GM10248 (cell line): ENCODE measurements at places on chromosomes 7 and 10.

GRCh38 chr7:50450590-50451032 is 461 bp upstream of the FIGNL1 start:
- peak; percentile 30 for DNase-seq

GRCh38 chr10:59922907-59923306 is 16.6 kb upstream of the CCDC6 start:
- DNase-seq, result no peak

GRCh38 chr7:99042957-99043356 is 101.0 kb downstream of the SMURF1 start:
- no peak for DNase-seq

GRCh38 chr7:16933296-16934279 is 51.8 kb upstream of the AGR3 start:
- DNase-seq, result no peak

GRCh38 chr7:27202018-27202861 is 2.3 kb upstream of the HOXA13 start:
- no peak for DNase-seq

DNA sequence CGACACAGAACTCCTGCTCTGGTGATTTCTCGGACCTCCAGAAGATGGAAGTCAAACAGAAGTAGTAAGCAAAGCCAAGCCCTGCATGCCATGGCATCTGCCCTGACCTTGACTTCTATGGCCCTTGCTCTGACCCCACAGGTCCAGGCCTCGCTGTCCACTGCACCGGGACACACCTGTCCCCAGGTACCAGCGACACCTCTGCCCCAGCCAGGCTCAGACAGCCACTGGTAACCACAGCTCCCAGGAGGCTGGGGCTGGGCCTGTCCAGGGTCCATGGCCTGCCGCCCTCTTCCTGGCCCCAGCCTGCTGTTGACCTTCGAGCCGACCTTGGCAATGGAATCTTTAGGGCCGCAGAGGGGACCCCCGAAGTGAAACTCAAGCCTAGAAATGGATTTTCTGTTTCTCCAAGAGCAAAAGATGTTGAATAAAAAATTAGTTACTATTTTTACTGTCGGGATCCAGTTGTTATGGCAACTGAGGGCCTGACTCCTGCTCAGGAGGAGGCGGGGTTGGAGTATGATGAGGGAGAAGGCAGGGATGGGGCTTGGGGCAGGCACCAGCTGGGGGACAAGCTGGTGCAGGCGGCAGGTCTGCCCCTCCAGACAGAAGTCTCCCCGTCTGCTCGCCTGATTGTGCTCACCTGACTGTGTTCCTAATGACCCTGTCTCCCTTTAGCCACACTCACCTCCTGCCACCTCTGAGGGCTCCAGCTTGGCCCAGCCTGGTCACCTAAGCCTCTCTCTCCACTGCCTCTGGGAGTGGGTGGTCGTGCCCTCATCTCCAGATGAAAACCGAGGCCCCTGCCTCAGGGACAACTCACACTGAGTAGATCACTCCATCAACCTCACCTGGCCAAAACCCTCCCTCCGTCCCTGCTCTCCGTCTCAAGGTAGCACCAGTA is 4.1 kb upstream of the MMD2 start:
- no peak for DNase-seq

- DNase-seq, result no peak
Measured at GRCh38 chr10:972763-973162, 15.5 kb upstream of the GTPBP4 start.

DNA sequence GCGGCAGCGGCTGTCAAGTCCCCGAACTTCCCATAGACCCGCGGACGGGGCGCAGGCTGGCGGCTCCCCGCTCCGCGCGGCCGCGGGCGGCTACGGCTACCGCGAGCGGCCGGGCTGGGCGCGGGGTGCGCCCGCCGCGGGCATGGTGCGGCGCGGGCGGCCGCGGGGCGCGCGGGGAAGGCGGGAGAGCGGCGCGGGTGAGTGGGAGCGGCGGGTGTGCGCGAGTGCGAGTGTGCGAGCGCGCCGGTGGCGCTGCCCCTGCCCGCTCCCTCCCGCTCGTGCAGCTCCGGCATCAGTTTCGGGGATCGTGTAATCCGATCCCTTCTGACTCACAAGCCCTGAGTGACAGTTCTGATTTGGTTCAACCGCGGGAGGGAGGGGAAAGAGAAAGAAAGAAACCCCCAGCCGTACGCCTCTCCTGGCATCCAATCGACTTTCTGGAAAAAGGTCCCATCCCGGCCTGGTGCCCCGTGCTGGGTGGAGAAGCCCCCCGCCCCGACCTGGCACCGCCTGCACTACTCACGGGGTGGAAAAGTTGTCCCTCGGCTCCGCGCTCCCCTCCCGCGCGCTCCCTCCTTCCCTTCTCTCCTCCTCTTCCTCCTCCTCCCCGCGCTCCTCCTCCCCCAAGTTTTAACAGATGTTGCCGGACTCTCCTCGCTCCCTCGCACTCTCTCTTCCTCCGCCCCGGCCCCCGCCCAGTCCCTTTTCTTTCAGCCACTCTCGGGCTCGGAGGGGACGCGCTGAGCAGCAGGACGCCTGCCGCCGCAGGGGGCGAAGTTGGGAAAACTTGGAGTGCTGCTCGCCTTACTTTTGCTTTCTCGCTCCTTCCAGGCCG is at the start of gene GLI3:
GLI3 (minus strand) TSS at position 234 of the 835 bp plus-strand sequence. CDS start 13,956 bp downstream, outside the sequence.
- peak; percentile 68 for DNase-seq

- DNase-seq, result no peak
Measured at GRCh38 chr7:7570584-7570983, 3.9 kb downstream of the MIOS start.

DNA sequence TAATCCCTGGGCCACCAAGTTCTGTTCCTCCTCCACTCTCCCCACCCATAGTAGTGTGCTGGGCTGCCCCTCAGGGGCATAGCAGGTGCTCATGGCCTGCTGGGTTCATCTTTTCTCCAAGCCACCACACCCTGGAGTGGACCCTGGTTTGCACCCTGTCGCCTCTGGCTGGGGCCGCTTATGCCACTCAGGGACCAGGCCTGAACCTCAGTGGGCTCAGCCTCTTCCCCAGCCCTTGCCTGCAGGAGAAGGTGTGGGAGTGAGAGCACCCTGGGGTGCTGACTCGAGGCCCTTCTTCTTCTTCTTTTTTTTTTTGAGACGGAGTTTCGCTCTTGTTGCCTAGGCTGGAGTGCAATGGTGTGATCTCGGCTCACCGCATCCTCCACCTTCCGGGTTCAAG is 10.2 kb downstream of the CLIP2 start:
- no peak for DNase-seq

- no peak for DNase-seq
Measured at GRCh38 chr10:34089253-34089652, 725.8 kb downstream of the PARD3 start.

- peak; percentile 59 for DNase-seq
Measured at GRCh38 chr10:89301721-89302445, at the start of gene IFIT2. Gene IFIT2 (plus strand): TSS chr10:89302046. CDS start chr10:89302124, 78 bp downstream.

GRCh38 chr7:107700570-107700969 is 39.9 kb downstream of the SLC26A4 start:
- no peak for DNase-seq

DNA sequence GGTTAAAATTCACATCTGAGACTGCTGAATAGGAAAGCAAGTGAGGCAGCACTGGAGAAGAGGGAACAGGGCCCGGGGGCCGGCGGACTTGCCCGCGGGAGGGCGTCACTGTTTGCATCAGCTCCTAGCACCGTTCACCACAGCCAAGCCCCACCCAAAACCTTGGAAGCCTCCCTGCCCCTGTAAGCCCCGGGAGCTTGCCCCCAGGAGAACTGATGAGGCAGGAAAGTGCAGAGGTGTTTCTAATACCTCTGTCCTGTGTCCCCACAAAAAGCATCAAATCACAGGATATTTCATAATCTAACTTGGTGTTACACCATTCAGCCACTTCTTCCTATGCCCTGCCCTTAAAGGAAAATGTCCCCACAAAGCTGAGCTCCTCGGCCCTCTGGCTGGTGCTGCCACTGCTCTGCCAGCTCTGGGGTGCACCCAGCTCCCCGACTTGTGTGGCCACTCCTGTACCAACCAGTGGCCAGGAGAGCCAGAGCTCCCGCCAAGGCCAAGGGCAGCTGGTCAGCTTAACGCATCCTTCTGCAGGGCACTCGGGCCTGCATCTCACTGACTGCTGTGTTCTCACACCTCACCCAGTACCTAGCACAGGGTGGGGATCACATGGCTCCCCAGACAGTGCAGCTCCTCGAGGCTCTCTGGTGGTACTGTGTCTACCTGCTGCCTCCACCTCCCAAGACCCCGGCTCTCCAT is 47.3 kb upstream of the CNPY1 start:
- DNase-seq, result no peak
